Activated CD4-positive, alpha-beta T cell treated with anti-CD3 and anti-CD28 coated beads for 48 hours (primary cell): ENCODE measurements at places on chromosomes 16 and 17.

GRCh38 chr17:75685499-75685898 is 18.4 kb downstream of the SAP30BP start:
- no peak for DNase-seq

DNA sequence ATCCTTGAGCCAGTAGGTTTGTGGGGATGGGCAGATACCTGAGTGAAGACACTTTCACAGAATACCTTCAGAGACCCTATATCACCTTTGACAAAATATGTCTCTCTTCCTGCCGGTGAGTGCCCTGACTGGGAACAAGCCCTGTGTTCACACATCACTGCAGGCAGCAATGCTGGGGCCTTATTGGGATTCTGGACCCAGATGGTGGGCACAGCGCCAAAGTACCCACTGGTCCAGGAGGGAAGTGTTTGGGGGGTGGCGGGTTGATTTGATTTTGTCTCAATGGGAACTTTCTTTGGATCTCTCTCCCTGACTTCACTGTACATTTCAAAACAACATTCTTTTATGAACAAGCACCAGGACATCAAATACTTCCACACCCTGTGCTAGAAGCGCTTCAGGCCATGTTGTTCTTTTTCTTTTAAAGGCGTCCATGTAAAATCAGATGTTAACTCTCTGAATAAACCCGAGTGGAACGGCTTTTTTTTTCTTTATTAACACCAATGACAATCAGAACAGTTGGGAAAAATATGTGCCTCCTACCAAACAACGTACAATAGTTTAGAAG is 62.4 kb upstream of the AKTIP start:
- DNase-seq = no peak

- peak; percentile 15 for DNase-seq
Measured at GRCh38 chr16:24853169-24853824, 7.5 kb downstream of the SLC5A11 start.

DNA sequence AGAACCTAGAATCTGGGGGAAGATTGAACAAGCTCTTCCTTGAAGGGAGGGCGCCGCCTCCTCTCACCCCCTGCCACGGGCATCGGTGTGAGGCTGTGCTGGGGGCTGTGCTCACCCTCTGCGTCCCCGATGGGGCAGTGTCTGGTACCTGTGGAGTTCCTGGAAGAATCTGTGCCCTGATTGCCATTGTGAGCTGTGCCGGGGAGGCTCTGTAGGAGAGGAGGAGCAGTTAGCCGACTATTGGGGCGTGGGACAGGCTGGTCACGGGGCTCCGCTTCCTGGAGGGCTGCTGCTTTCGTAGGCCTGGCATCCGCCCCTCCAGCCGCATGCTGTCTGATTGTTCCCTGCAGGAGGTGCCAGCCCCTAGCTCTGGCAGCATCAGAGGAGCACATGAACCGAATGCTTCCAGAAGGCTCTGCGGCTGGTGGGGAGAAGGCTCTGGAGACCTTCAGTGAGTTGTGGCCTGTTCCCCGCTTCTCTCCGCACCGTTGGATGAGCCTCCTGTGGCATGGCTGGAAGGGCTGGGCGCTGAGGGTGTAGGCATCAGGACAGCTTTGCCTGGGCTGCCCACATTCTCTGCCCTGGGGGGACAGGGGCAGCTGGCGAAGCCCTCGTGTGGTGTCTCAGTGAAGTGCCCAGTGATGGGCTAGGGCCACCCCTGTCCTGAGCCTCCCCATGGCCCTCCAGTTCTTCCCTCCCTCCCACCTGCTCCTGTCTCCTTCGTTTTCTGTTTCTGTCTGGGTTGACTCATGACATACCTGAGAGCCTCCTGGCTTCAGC is 86.9 kb downstream of the SEC14L1 start:
- DNase-seq = no peak
